ENCODE measurements at places on chromosomes 7 and 10.

DNA sequence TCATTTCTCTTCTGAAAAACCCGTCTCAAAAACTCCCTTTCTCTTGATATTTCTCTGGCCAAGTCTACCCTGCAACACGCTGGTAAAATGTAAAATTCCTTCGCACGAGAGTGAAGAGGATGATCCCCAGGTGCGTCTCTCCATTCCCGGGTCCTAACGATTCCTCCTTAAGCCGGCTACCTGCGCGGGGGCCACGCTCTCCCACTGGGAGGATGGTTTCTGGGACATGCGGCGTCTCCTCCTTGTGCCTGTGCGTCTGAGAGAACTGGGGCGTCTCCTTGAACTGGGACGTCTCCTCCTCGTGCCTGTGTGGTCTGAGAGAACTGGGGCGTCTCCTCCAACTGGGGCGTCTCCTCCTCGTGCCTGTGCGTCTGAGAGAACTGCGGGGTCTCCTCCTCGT, 149.9 kb downstream of the WDR37 start:
- no peak for DNase-seq

- peak; percentile 1 for DNase-seq
Measured at GRCh38 chr7:128809363-128809762, 17.6 kb downstream of the CCDC136 start.

GRCh38 chr7:23615331-23615730, 18.1 kb downstream of the CCDC126 start:
- DNase-seq = no peak

DNA sequence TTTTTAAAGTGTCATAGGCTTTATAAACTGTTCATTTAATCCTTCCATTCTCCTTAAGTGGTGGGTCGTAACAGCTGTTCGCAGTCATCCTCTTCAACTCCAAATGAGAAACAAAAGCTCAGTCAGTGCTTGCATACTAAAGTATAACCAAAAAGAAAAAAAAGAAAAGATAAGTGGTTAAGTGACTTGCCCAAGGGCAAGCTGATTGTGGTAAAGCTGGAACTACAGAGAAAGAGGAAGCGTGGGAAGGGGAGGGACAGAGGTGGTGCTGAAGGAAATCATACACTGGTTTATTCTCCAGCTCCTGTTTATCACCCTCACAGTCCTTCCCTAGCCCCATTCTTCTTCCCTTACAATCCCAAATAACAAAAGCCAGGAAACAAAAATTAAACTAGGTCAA, 29.6 kb downstream of the IDE start:
- no peak for DNase-seq

GRCh38 chr10:76939933-76940468, 697.6 kb downstream of the KCNMA1 start:
- no peak for DNase-seq

DNA sequence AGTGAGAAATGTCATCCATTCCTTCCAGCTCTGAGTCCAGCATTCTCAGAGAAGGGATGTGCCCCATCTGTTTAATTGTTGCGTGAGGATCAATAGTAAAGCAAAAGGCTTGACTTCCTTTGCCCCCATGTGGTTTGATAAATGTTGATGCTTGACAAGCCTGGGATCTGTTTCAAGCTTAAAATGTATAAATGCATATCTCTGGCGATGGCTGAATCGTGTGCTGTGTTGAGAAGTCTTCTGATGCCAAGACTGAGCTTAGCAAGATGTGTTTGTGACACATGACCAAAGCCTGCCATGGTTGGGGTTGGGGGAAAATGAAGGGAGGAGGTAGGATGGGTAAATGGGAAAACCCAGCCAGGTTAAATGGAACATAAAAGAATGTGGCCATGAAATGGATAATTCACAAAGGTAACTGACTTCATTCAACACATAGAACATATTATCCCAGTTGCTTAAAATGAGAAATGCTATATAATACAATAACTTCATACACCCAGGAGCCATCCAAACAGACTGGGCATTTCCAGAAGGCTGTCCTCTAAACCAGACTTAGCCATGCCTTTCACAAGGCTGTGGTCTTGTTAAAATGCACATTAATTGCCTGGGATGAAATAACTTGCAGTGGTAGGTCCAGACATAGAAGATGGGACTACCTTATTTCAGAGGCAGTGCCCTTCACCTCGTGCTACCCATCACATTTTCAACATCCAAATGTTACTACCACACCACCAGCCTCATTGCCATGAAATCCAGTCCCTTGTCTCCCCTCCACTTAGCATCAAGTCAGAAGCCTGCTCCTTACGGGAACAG, 147.3 kb upstream of the PDE1C start:
- no peak for DNase-seq

GRCh38 chr7:22302951-22303423, 54.0 kb downstream of the RAPGEF5 start:
- DNase-seq = no peak
